ENCODE measurements at places on chromosomes 6 and 20.
A peak's percentile ranks its signal among the peaks of the same experiment; 100 is the strongest.

- DNase-seq: peak; percentile 25
These were observed 147.5 kb upstream of the TCF21 start for GRCh38 chr6:133741375-133741861.

GRCh38 chr20:25005220-25005619 is 12.7 kb upstream of the APMAP start:
- DNase-seq: no peak

- no peak for DNase-seq
These were observed 104.8 kb upstream of the EYA4 start for GRCh38 chr6:133136177-133136880.

DNA sequence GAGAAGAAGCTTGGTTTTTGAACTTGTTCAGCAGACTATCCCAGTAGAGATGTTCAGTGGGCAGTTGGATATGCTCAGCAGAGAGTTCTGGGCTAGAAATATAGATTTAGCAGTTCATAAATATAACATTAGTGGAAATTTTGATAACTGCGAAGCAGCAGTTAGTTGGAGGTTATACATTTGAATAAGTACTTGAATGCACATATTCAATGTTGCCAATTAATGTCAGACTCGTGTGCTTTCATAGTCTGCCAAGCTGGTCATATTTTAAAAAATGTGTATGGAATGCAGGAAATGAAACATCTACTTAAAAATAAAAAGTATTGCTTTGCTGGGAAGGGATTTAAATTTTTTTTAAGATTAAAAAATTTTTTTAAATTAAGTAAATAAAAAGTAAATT is 92.5 kb upstream of the E2F3 start:
- DNase-seq: no peak

DNA sequence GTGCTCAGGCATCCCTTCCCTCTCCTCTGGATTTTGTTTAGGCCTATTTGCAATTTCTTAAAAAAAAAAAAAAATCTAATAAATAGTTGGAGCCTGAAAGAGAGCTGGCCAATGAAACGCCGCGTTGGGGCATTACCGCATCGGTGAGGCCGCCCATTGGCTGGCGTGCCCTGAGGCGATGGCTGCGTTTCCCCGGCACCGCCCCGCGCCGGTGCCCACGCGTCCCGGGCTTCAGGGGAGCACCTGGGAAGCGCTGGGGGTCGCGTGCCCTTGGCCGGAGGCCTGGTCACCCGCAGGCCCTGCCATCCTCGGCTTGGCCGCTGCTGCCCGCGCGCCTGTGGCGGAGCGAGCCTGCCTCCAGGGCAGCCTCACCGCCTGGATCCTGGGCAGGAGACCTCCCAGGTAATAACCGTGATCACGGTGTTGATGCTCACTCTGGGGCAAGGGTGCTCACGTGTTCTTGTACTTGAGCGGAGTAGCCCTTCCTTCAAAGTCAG is 155.4 kb downstream of the NRN1 start:
- DNase-seq: no peak

GRCh38 chr6:138600726-138601125 is 101.4 kb upstream of the NHSL1 start:
- no peak for DNase-seq

DNA sequence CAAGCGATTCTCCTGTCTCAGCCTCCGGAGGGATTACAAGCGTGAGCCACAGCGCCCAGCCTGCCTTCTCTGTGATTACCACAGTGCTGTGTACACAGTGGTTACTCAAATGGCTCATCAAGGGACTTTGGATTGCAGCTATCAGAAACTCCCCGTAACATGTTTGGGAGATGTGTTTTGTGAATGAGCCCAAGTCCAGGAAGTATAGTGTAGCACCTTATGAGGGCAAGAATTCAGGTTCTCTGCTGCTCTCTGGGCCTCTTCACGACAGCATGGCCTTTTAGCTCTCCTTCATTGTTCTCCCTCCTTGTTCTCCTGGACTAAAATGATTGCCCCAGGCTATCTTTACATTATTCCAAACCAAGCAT is 34.1 kb upstream of the RPL7L1 start:
- DNase-seq: no peak

DNA sequence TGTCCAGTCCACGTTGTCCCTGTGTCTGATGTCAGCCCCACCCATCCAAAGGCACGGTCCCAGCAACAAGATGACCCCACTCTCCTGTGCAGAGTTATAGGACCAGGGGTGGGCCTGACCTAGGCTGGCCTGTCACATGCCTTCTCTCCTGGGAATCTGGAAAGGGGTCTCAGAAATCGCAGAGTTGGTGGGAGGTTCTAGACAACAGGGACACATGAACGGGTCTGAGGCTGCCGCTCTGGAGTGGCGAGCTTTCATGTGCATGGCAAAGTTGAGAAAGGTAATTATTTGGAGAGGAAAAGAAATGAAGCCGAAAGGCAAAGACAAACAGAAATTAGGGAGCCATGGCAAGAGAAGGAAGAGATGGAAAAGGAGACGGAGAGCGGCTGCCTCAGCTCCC is 29.5 kb downstream of the BFSP1 start:
- DNase-seq: no peak

DNA sequence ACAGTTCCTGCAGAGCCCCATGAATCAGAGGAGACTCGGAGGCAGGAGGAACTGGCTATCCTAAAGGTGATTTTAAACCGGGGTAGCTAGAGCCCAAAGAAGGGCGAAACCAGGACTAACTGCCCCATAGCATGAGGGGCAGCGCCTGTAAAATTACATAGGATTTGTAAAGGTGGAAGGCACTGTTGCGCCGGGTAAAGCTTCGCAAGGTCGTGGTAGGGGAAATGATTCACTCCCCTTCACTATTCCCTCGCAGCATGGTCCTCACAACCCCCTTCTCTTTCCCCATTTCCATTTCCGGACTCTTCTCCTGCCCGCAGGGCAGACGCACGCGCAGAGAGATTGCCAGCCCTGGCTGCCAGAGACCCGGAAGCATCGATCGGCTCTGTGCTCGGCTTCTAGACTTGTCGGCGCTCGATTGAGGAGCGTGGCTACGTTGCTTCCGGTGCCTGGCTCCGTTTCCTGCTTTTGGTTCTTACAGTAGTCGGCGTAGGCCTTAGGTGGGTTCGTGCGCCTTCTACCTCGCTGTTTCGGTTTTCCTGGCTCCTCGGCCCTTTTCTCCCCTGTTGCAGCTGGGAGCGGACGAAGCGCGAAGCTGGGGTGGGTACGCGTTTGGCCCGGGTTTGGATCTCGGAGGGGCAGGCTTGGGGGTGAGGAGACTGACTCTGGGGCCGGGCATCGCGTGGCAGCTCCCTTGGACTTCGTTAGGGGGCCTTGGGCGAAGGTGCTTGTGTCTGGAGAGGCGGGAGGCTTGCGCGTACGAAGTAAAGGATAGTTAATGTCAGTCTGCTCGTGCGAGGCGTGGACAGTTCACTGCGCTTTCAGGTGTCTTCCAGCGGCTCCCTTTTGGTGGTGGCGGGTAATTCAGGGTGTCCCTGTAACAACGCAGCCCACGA is at the start of gene SNRPB2:
Gene SNRPB2 (plus strand): TSS at position 462 of the 896 bp plus-strand sequence. CDS start 1,677 bp downstream, outside the sequence.
- DNase-seq: peak; percentile 97

GRCh38 chr20:34179637-34180360 is 61.4 kb upstream of the ASIP start:
- DNase-seq: no peak

GRCh38 chr6:71072508-71072907 is 115.6 kb upstream of the B3GAT2 start:
- no peak for DNase-seq

GRCh38 chr20:32674362-32674789 is 635 bp upstream of the C20orf203 start:
- peak; percentile 87 for DNase-seq

DNA sequence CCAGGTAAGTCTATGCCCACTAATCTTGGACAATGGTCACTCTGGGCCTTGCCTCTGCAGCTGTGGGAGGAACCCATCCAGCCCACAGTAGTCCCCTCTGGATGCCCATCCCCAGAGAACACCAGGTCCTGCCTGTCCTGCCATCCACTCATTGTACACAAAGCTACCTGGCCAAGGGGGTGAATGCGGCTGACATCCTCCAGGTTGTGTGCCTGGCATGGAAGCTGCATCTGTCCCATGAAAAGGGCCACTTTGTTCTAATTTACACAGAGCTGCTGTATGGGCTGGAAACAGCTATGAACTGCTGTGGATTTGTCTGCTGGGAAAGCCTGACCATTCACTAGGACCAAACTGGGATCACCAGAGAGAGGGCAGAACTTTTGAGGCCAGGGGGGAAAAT is 324.8 kb downstream of the LRFN2 start:
- DNase-seq: no peak

GRCh38 chr20:17466641-17467040 is 64.5 kb downstream of the BFSP1 start:
- no peak for DNase-seq

- peak; percentile 86 for DNase-seq
These were observed 597 bp upstream of the GLYATL3 start for GRCh38 chr6:49499126-49499525.

GRCh38 chr6:106005013-106005412 is 81.1 kb upstream of the PRDM1 start:
- no peak for DNase-seq

DNA sequence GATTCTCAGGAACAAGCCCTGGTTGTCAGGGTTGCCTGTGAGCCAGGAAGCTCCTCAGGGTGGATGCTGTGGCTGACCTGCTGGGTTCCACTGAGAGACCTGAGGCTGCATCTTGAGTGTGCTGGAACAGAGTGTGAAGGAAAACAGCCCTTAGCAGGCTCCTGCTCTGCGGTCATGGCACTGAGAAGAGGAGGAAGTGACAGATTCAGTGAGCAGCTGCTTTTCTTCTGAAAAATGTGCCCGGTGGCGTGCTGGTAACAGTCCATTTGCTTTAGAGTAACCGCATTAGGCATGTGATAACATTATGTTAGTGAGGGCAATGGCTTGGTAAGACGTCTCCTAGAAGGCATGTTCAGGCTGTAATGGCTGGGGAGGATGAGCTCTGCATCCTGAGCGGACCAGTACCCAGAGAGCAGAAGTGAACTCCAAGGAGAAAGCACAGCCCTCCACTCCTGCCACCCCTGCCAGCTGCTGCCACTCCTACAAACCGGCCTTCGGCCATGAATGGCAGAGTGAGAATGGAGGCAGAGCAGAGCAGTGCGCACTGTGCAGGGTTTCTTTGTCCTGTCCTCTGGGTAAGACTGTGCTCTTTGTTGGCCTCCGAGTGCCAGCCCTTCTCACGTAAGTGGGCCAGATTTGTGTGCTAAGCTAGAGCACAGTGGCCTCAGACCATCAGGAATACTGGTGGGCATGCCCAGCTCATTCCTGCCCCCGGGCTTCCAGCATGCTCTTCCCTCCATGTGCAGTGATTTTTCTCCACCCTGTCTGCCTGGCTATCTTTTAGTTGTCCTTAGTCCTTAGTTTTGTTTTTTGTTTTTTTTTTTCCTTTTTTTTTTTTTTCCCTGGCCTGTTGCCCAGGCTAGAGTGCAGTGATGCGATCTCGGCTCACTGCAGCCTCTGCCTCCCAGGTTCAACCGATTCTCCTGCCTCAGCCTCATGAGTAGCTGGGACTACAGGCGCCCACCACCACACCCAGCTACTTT is 98.1 kb upstream of the VSTM2L start:
- DNase-seq: no peak

- DNase-seq: no peak
These were observed 387.8 kb upstream of the GJE1 start for GRCh38 chr6:141744971-141745370.

DNA sequence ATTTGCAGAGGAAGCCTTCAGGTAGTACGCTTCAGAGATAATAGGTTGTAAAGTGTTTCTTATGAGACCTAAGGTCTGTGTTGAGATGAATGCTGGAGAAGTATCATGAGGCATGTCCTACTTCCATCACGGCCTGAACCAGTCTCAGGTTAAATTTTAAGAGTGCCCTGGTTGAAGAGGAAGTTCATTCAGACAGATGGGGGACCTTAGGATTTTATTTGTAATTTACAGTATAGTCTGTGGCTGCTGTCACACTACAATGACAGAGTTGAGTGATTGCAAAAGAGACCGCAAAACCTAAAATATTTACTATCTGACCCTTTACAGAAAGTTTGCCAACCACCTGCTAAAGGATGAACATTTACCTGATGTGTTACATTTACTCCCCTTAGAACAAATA is 70.9 kb downstream of the UST start:
- DNase-seq: no peak

- no peak for DNase-seq
These were observed 38.4 kb downstream of the PPP1R3G start for GRCh38 chr6:5123296-5124143.

All from T47D (cell line).